Choroid plexus epithelial cell (primary cell): ENCODE measurements at places on chromosomes 2 and 18.

DNA sequence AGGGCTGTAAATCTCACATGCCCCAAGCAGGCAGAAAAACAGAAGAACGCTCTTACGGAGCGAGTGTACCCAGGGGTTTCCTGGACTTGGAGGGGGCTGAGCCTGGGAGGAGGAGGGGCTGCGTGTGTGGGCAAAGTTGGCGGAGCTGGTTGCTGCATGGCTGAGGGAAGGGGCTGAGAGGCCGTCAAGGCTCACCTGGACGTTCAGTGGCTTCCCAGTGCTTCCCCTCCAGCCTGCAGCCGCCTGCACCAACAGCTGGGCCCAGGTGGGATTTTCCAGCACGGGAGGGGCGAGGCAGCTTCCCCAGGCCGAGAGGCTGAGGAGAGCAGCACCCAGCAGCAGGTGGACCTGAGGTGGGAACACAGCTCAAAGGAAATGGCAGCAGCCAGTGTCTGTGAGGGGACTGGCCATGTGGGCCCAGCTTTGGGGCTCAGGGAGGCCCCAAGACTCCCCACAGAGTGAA is 70.6 kb upstream of the CTDP1 start:
- DNase-seq: no peak

GRCh38 chr2:85522090-85522647 is 16.8 kb upstream of the MAT2A start:
- DNase-seq: no peak

GRCh38 chr2:221677688-221678087 is 105.6 kb upstream of the EPHA4 start:
- no peak for DNase-seq

- DNase-seq: no peak
Observed at GRCh38 chr2:239464166-239465016, 63.6 kb upstream of the HDAC4 start.

DNA sequence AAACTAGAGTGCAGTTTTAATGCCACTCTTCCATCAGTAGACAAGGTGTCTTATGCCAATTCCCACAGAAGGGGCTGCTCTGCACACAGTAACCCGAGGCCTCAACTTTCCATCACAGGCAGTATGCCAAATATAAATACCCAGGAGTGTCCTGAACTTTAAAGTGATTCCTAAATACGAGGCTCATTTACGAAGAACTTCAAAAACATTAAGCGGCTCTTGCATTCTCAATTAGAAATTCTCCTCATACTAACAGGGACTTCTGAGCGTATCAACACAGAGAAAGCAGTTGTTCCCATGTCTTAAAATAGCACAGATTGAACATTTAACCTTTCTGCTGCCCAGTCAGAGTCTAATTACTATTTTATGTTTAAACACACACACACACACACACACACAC is 638.6 kb downstream of the ERBB4 start:
- peak; percentile 11 for DNase-seq
